ENCODE measurements at places on chromosomes 3 and 15. TPM values are rescaled to one million over a fixed set of nuclear protein-coding genes. Genes with fewer than 3 reads are reported as not detected.

- no peak overlapping the region for H3K27ac ChIP-seq
- no peak overlapping the region for H3K4me3 ChIP-seq
- no peaks in the 10 kb centered on the region for H3K36me3 ChIP-seq
- no peaks in the 10 kb centered on the region for H3K4me1 ChIP-seq
- DNase-seq: no peak
These were observed 136.7 kb upstream of the TLE3 start for GRCh38 chr15:70234256-70234905.

DNA sequence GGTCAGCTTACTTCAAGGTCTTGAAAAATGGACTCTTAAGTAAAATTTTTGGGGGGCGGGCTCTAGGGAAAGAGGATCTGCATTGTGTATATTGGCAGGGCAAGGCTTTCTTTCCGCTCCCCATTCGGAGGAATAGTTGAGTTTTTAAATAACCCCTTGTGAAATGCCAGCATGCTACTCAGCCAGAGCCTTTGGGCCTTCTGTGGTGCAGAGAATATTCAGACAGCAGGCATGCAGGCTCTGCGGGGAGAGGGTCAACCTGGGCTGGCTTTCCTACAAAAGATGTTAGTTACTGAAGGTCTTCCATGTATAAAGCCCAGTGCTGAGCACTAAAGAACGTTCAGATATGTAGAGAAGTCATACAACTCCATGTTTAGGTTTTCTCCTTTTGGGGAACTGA is 40.6 kb downstream of the ADAMTSL3 start:
- no peaks in the 10 kb centered on the region for H3K4me1 ChIP-seq
- no peak for DNase-seq
- peaks cover 21% of the 10 kb centered on the region for H3K27me3 ChIP-seq
- H3K36me3 ChIP-seq: no peaks in the 10 kb centered on the region
- no peak overlapping the region for H3K4me3 ChIP-seq

DNA sequence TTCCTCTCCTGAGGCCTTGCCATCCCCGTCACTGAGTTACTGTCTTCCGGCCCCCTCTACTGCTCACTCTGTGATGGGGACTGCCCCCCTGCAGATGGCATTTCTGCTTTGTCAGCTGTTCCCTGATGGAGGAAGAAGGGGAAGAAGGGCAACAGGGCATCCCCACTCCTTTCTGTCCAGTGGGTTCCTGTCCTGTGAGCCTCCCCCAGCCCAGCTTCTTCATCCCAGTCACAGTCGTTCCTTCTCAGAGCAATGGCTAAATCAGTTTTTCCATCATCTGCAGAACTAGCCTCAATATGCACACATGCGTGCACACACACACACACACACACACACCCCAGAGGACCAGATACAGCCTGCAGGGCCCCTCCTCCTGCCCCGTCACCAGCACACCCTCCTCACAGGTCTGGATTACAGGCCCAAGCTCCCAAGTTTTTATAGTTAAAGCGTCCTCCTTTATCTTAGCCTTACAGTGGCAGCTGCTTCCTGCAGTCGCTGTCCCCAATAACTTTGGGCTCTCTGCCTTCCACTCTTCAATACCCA is 21.4 kb downstream of the ALDH1L1 start:
- H3K4me3 ChIP-seq: no peak overlapping the region
- no peak overlapping the region for H3K27ac ChIP-seq
- no peak for DNase-seq
- no peaks in the 10 kb centered on the region for H3K36me3 ChIP-seq
- peaks cover 19% of the 10 kb centered on the region for H3K27me3 ChIP-seq

- H3K27me3 ChIP-seq: no peaks in the 10 kb centered on the region
- peaks cover 50% of the 10 kb centered on the region for H3K4me1 ChIP-seq
- peak overlapping the region; percentile 6 for H3K27ac ChIP-seq
- H3K4me3 ChIP-seq: peak overlapping the region; percentile 75
- peaks cover 28% of the 10 kb centered on the region for H3K36me3 ChIP-seq
These were observed 736 bp downstream of the ARHGEF26 start for GRCh38 chr3:154121701-154122551.

DNA sequence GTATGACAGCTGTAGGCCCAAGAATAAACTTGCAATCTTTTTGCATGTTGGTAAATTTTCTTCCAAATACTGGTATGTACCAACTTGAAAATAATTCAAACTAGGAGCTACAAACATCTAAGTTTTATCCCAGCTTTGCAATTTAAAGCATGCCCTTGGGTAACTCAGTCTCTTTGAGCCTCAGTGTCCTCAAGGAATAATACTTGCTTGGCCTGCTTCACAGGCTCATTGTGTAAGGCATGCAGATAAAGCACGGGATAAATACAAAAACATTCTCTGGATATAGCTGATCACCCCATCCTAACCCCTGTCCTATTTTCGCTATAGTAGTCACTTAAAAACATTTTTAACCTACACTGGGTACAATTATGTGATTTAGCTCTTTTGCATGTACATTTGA is 9.6 kb upstream of the TMEM44 start:
- peaks cover 57% of the 10 kb centered on the region for H3K36me3 ChIP-seq
- no peaks in the 10 kb centered on the region for H3K4me1 ChIP-seq
- H3K4me3 ChIP-seq: no peak overlapping the region
- no peaks in the 10 kb centered on the region for H3K27me3 ChIP-seq

DNA sequence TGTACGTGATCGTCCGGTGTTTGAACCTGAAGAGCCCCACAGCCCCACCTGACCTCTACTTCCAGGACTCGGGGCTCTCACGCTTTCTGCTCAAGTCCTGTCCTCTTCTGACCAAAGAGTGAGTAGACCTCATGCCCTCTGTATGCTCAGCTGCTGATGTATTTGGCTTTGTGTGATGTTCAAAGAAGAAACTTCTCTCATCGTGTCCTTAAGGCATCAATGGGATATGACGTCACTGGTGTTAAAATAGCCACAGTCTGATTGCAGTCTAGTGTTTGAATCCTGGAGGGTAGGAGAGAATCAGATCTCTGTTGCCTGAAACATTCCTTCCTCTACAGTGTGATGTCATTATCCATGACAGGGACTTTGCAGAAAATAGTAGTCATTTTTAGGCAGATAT is 28.1 kb downstream of the ABHD2 start:
- H3K36me3 ChIP-seq: peaks cover 86% of the 10 kb centered on the region
- H3K4me1 ChIP-seq: peaks cover 94% of the 10 kb centered on the region
- H3K4me3 ChIP-seq: peak overlapping the region; percentile 27
- H3K27ac ChIP-seq: peak overlapping the region; percentile 86

DNA sequence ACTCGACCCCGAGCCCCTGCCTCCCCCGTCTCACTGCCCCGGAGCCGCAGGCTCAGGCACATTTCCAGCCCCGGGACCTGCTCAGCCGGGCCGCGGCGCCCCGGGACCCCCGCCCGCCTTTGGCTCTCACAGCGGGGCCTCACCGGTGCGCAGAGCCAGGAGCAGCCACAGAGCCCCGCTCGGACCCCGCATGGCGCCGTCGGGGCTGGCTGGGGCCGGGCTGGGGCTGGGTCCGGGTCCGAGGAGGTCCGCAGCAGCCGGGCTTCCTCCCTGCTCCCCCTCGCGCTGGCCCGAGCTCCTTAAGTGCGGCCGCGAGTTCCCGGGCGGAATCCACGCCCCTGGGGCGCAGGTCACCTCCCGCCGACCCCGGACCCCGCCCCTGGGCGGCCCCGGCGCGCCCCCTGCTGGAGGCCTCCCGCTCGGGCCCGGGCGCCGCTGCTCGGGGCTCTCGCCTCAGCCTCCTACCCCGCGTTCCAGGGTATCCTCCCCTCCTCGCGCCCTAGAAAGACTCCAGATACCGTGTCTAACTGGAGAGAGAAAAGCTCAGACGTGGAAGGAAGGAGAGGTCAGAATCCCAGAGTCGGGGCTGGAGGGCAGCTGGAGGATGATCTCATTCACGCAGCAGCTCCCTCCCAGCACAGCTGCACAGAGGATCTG is at the start of gene MELTF:
MELTF (minus strand) TSS at position 307 of the 657 bp plus-strand sequence; CDS start at position 192, 115 bp downstream.
- H3K27me3 ChIP-seq: peaks cover 6% of the 10 kb centered on the region
- peaks cover 48% of the 10 kb centered on the region for H3K36me3 ChIP-seq
- DNase-seq: peak; percentile 78
- peak within 1 kb of the TSS; percentile 52 for H3K27ac ChIP-seq
- peaks cover 23% of the 10 kb centered on the region for H3K4me1 ChIP-seq
- H3K4me3 ChIP-seq: peak within 1 kb of the TSS; percentile 80

Gene TMCO5A
- not detected for total RNA-seq

Gene P2RY14
- not detected for total RNA-seq

Gene FOXB1
- total RNA-seq: not detected

Gene ZNF80
- total RNA-seq: not detected
